NCI-H2029 treated with DMSO at 0.1 percent for 48 hours (cell line): ENCODE measurements at places on chromosomes 3 and 15.

GRCh38 chr3:56365905-56366640 is 102.2 kb downstream of the ERC2 start:
- DNase-seq, result no peak

DNA sequence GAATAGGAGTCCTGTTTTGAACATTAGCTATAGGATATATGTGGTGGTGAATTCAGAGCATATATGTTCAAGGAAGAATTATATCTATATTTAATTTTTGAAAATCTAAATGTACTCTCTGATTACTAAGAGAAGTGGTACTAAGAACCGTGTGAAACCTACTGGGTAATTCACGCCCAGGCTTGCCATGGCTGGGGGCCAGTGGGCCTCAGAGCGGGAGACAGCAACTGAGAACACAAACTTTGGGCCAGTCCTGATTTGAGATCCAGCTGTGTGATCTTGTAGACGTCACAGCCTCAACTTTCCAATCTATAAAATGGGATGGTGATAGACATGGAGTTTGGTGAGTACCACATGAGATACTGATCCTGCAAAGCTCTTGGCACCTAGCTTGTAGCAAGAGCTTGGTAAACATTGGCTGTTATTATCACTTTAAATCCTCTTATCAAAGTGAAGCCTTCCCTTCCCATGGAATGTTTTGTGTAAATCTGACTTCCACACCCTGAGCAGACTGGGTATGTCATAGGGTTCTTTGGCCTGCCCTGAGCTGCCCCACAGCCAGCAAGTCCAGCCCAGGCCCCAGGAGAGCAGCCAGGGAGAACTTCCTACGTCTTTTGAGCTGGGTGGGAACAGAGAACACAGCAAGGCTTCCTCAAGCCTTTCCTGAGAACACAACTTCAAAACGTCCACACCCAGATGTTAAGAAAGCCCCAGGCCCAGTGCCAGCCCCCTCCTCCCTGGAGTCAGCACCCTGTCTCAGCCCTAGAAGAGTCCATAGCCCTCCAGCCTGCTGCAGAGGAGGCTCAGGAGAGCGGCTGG is 8.2 kb upstream of the PAQR5 start:
- DNase-seq, result no peak

- no peak for DNase-seq
Observed at GRCh38 chr15:69094124-69094921, 66.1 kb upstream of the GLCE start.

- no peak for DNase-seq
Observed at GRCh38 chr15:92624401-92624991, 31.1 kb downstream of the FAM174B start.

DNA sequence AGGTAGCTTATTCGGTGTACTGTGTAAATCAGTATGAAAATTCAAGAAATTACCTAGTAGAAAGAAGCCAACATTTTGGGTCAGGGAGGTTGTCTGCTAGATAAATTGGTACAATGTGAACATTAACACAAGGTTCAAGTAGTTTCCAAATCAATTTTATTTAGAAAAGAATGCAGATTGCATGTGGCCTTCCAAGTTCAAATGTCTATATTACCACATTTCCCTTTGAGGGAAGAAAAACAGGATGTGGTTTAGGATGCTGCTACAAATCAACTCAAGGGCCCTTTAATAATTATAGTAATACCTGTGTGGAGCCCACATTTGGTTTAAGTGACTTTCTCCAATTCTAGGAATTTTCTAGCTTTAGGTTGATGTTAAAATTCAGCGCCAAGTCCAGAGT is 57.5 kb downstream of the CADPS start:
- DNase-seq, result no peak

DNA sequence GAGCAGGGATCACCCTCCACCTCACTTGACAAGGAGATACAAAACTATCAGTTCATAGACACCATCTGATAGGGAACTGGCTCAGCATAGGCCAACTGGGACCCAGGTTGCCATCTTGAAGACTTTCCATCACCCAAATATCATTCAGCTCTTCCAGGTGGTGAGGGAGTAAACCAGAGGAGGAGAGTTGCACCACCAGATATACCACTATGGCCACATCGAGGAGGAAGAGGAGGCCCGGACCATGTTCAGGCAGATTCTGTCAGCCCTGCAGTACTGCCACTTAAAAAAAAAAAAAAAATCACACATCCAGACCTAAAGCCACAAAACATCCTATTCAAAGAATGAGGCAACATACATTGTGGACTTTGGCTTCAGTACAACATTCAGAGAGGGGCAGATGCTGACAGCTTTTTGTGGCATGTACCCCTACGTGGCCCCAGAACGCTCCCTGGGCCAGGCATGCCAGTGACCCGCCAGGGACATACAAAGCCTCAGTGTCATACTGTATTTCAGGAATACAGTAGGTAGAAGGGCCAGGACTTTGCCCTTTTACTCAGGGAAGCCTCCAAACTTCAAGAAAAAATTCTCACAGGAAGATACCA is 18.4 kb upstream of the EMC3 start:
- DNase-seq, result no peak

DNA sequence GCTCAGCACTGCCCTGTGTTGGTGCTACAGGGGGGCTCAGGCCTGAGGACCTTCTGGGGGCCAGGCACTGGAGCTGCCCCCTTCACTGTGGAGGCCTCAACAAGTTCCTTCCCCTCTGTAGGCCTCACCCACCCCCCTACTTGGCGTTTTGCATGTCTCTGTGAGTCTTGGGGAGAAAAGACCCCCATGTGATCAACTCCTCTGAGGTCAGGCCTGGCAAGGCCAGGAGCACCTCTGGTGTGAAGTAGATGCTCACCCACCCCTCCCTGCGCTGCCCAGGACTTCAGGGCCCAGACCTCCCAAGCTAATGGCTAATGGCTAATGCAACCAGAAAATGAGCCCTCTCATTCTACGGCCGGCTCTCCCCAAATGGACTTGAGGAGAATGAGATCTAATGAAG is 34.2 kb upstream of the CHRNB4 start:
- DNase-seq, result no peak

DNA sequence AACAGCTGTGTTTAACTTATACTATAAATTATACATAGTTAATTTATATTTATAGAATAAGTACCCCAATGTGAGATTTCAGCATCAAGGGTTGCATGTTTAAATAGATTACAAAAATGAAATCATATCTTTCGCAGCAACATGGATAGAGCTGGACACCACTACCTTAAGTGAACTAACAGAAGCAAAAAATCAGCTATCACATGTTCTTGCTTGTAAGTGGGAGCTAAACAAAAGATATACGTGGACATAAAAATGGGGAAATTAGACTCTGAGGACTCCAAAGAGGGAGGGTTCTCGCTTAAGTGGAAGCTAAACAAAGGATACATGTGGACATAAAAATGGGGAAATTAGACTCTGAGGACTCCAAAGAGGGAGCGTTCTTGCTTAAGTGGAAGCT is 626.5 kb upstream of the DPPA4 start:
- DNase-seq, result peak; percentile 92

- DNase-seq, result no peak
Observed at GRCh38 chr15:42264795-42265194, 8.2 kb upstream of the GANC start.

GRCh38 chr3:16528106-16528505 is 14.6 kb upstream of the RFTN1 start:
- DNase-seq, result no peak

DNA sequence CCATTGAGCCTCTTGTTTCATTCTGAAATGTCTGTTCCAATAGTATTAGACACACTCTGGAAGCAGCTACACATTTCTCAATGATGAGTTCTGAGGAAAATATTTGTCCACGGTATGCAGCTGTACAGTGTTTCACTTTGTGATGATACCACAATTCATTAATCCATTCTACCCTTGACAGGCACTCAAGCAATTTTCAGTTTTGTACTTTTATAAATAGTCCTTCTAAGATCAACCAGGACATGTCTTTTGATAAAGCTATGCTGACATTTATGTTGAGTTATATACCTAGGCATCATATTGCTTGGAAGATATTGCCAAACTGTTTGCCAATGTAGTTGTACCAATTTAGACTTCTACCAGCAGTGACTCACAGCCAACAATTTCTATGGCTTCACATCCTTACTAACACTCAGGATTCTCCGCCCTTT is 165.1 kb upstream of the COL8A1 start:
- DNase-seq, result no peak
